ENCODE measurements at places on chromosomes 2 and 18. TPM values are rescaled to one million over a fixed set of nuclear protein-coding genes. Genes with fewer than 3 reads are reported as not detected.
A peak's percentile ranks its signal among the peaks of the same experiment; 100 is the strongest.

DNA sequence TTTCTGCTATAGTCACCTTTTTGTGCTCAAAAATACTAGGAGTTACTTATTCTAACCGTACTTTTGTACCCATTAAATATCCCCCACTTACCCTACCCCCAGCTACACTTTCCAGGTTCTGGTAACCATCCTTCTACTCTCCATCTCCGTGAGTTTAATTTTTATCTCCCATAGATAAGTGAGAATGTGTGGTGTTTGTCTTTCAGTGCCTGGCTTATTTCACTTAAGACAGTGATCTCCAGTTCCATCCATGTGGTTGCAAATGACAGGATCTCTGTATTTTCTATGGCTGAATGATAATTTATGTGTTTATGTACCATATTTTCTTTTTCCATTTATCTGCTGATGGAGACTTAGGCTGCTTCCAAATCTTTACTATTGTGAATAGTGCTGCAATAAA, 323.3 kb downstream of the ZNF804A start:
- H3K4me3 ChIP-seq = no peak overlapping the region
- no peaks in the 10 kb centered on the region for H3K4me1 ChIP-seq

DNA sequence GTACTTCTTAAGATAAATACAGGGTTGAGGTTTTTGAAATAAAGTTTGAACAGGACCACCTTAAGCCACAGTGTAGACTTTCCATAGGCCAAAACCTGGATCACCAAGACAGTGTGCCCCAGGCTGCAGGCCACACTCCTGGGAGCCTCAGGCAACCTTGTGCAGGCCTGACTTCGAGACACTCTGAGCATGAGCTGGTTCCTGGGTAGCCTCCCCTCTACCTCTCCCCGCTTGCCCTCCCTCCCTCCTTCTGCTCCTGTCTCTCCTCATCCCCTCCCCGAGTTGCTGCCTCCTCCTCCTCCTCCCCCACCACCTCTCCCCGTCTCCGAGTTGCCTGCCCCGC, 10.6 kb upstream of the PROC start:
- H3K4me1 ChIP-seq = peaks cover 24% of the 10 kb centered on the region
- H3K27me3 ChIP-seq = peaks cover 46% of the 10 kb centered on the region
- no peaks in the 10 kb centered on the region for H3K36me3 ChIP-seq
- no peak overlapping the region for H3K4me3 ChIP-seq
- H3K27ac ChIP-seq = no peak overlapping the region
- DNase-seq = no peak

- no peak overlapping the region for H3K27ac ChIP-seq
- no peak overlapping the region for H3K4me3 ChIP-seq
- no peaks in the 10 kb centered on the region for H3K36me3 ChIP-seq
- H3K4me1 ChIP-seq = no peaks in the 10 kb centered on the region
Measured at GRCh38 chr2:128474036-128474955, 155.6 kb upstream of the HS6ST1 start.

The POTEC gene
- not detected for total RNA-seq

The FLACC1 gene
- total RNA-seq = 0.74 TPM

DNA sequence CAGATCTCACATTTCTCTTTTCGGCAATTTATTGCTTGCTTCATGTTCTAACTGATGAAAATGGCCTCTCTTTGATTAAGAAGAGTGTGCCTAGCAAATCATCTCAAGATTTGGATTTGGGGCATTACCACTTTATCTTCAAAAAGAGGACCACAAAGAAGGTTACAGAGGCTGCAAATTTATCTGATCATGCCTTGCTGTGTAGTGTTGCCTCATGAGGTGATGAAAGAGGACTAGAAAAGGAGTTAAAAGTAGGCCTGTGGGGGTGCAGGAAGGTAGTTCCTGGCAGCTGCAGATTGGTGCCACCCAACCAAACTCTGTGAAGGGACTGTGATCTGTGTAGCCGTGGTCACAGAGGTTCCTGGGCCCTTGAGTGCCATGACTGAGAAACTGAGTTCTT, 69.2 kb downstream of the PRELID3A start:
- no peaks in the 10 kb centered on the region for H3K4me1 ChIP-seq
- DNase-seq = no peak

GRCh38 chr18:77141401-77142118, 9.0 kb upstream of the MBP start:
- no peak overlapping the region for H3K27ac ChIP-seq
- H3K4me1 ChIP-seq = no peaks in the 10 kb centered on the region
- no peak for DNase-seq

DNA sequence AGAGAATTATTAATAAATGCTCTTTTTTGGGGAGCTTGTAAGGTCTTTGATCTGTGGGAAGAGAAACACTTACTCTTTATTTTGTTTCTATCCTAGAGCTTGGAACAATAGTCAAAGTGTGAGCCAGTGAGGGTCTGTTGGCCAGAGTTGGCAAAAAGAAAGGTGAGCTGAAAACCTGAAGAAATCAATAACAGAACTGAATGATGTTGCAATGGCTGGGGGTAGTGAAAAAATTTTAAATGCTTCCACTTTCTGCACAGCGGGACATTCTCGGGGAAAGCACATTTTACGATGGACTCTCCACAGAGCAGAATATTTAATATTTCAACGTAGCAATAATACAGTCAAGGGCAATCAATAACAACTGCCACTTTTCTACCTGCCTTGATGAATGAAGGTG, 78.9 kb downstream of the SKA1 start:
- no peaks in the 10 kb centered on the region for H3K36me3 ChIP-seq

DNA sequence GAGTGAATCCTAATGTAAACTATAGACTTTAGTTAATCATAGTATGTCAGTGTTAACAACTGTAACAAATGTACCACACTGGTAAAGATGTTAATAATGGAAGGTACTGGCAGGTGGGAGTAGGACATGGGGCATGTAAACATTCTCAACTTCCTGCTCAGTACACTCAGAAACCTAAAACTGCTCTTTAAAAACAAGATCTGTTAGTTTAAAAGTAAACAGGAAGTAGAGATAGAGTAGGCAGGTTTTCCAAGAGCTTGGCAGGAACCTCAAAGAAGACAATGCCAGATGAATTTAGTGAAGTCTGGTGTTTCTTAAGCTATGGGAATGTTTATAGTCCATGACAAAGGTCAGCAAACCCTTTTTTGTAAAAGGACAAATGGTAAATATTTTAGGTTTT, 46.6 kb downstream of the CCDC138 start:
- H3K27ac ChIP-seq = no peak overlapping the region
- H3K36me3 ChIP-seq = no peaks in the 10 kb centered on the region
- H3K4me1 ChIP-seq = no peaks in the 10 kb centered on the region
- no peak overlapping the region for H3K4me3 ChIP-seq
- H3K27me3 ChIP-seq = no peaks in the 10 kb centered on the region

The POTEI gene
- total RNA-seq = 1.2 TPM

The FASTKD1 gene
- total RNA-seq = 37.6 TPM

- H3K4me1 ChIP-seq = peaks cover 4% of the 10 kb centered on the region
- H3K4me3 ChIP-seq = no peak overlapping the region
- no peaks in the 10 kb centered on the region for H3K36me3 ChIP-seq
- H3K27ac ChIP-seq = no peak overlapping the region
- peaks cover 12% of the 10 kb centered on the region for H3K27me3 ChIP-seq
- no peak for DNase-seq
Measured at GRCh38 chr2:109459485-109459884, 154.3 kb downstream of the SEPTIN10 start.

DNA sequence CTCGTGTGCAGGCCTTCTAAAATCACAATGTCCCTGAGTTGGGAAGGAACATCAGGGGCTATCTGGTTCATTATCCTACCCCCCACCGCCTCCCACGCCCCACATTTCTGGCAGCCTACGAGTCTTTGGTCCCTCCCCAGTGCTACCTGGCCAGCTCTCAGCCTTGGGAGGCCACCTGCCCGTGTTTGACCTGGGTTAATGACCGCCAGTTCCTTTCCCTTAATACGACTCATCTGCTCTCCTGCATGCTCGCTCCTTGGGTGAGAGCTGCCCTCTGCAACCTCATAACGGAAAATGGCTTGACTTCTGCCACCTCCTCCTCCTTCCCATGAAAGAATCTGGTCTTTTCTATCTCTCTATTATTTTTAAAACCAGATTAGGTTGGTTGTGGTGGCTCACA, 112.5 kb downstream of the NEDD4L start:
- H3K36me3 ChIP-seq = no peaks in the 10 kb centered on the region
- H3K4me1 ChIP-seq = no peaks in the 10 kb centered on the region
- H3K27me3 ChIP-seq = no peaks in the 10 kb centered on the region

- no peaks in the 10 kb centered on the region for H3K27me3 ChIP-seq
- H3K27ac ChIP-seq = no peak overlapping the region
- DNase-seq = no peak
- no peaks in the 10 kb centered on the region for H3K4me1 ChIP-seq
- H3K36me3 ChIP-seq = no peaks in the 10 kb centered on the region
- no peak overlapping the region for H3K4me3 ChIP-seq
Measured at GRCh38 chr2:235877275-235877802, 290.8 kb downstream of the GBX2 start.

The COPS9 gene
- 111 TPM for total RNA-seq

The STARD6 gene
- not detected for total RNA-seq

DNA sequence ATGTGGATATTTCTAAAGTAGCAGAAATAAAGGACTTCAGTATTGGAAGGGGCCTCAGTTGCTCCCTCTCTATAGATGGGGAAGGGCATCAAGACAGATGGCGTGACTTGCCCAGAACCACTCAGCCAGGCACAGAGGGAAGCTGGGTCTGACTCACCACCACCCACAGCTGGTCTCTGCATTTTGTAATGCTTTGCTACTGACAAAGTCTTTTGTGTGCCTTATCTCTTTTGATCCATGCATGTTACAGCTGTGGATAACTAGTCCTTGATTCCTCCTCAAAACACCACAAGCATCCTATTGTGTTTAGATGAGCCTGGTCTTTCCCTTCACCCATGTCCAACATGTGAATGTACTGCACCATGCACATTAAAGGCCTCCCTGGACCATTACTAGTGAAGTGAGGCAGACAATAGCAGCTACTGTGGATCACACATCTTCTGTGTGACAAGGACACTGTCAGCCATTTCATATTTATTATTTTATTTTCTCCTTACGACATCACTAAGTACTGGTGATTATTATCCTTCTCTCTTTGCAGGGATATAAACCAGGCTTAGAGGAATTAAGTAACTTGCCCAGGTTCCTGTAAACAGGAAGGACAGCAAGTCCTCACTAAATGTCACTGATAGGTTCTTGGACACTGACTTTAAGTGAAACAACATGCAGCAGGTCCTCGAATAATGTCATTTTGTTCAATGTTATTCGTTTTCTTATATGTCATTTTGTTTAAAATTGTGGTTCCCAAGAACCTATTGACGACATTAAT, 29.6 kb upstream of the IL37 start:
- peak; percentile 16 for DNase-seq
- no peak overlapping the region for H3K27ac ChIP-seq
- peaks cover 3% of the 10 kb centered on the region for H3K4me1 ChIP-seq
- H3K36me3 ChIP-seq = no peaks in the 10 kb centered on the region

GRCh38 chr18:51135795-51136194, 61.7 kb downstream of the MEX3C start:
- H3K4me1 ChIP-seq = no peaks in the 10 kb centered on the region
- no peaks in the 10 kb centered on the region for H3K36me3 ChIP-seq
- peak; percentile 13 for DNase-seq
- H3K4me3 ChIP-seq = no peak overlapping the region
- H3K27me3 ChIP-seq = no peaks in the 10 kb centered on the region

DNA sequence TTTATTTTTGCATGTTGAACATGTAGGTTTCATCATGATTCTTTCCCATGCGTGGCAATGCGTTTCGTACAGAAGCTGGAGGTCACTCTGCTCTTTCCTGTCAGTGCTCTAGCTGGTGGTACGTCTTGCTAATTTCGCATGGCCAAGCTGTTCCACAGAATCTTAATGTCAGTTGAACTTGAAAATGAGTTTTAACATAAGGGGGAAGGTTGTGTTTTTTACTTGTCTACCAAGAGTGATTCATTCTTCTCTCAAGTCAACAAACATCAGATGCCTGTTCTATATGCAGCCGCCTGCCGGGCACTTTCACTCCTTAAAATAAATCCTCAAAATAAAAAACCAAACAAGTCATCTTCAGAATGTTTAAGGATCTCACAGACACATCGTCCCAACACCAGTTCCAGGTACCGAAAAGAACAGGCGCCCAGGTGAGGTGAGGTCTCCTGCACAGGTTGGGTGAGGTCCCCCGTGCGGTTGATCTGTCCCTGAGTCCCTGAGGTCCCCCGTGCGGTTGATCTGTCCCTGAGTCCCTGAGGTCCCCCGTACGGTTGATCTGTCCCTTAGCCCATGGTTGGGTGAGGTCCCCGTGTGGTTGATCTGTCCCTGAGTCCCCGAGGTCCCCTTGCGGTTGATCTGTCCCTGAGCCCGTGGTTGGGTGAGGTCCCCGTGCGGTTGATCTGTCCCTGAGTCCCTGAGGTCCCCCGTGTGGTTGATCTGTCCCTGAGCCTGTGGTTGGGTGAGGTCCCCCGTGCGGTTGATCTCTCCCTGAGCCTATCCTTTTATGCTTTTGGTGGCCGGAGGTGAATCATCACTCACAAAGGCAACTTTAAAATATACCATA, 57.0 kb upstream of the KCNG2 start:
- peaks cover 20% of the 10 kb centered on the region for H3K36me3 ChIP-seq
- no peaks in the 10 kb centered on the region for H3K27me3 ChIP-seq
- H3K4me3 ChIP-seq = no peak overlapping the region
- H3K27ac ChIP-seq = no peak overlapping the region
- DNase-seq = no peak

The PKDCC gene
- total RNA-seq = 0.84 TPM

The KCNG2 gene
- not detected for total RNA-seq

GRCh38 chr2:187547353-187547979, 6.8 kb downstream of the TFPI start:
- peak overlapping the region; percentile 93 for H3K27ac ChIP-seq
- H3K4me3 ChIP-seq = peak overlapping the region; percentile 20
- no peaks in the 10 kb centered on the region for H3K27me3 ChIP-seq
- H3K4me1 ChIP-seq = peaks cover 61% of the 10 kb centered on the region

The RNF125 gene
- total RNA-seq = 7.4 TPM

DNA sequence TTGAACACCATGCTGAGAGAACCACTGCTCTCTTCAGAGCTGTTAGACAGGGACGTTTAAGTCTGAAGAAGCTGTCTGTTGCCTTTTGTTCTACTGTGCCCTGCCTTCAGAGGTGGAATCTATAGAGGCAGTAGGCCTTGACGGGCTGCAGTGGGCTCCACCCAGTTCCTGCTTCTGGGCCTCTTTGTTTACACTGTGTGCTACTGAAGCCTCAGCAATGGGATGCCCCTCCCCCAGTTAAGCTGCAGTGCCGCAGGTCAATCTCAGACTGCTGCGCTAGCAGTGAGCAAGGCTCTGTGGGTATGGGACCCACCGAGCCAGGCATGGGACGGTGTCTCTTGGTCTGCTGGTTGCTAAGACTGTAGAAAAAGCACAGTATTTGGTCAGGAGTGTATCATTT, 162.3 kb upstream of the NXPH2 start:
- peaks cover 30% of the 10 kb centered on the region for H3K27me3 ChIP-seq
- no peak overlapping the region for H3K27ac ChIP-seq
- H3K36me3 ChIP-seq = no peaks in the 10 kb centered on the region
- H3K4me3 ChIP-seq = no peak overlapping the region
- H3K4me1 ChIP-seq = peaks cover 4% of the 10 kb centered on the region
- no peak for DNase-seq

- no peaks in the 10 kb centered on the region for H3K27me3 ChIP-seq
- no peaks in the 10 kb centered on the region for H3K4me1 ChIP-seq
- no peak for DNase-seq
- no peak overlapping the region for H3K4me3 ChIP-seq
Measured at GRCh38 chr18:46663539-46663938, 6.5 kb upstream of the LOXHD1 start.

The TUBB8B gene
- total RNA-seq = 0.57 TPM
